CD8-positive, alpha-beta memory T cell (primary cell): ENCODE measurements at places on chromosomes 5 and 9.

GRCh38 chr5:1367149-1367548 is 22.2 kb upstream of the CLPTM1L start:
- DNase-seq: no peak

GRCh38 chr5:115785381-115786065 is 30.9 kb downstream of the CDO1 start:
- no peak for DNase-seq

DNA sequence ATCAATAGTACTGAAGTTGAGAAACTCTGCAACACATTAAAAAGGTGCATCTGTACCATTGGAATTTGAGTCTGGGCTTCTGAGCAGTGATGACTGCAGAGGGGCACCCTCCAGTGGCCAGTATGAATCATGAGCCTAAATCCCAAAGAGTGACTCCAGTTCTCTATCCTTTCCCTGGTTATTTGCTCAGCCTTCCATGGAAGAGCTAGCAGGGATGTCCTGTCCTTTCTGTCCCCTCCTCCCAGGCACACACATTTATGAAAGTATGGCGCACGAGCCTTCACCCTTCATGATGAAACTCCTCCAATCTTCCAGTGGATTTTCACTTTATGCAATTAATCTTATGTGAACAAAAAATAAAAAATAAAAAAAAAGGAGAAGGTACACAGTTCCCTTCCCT is 81.0 kb downstream of the ESM1 start:
- no peak for DNase-seq

GRCh38 chr5:130206686-130207085 is 302.4 kb downstream of the CHSY3 start:
- DNase-seq: no peak
